ENCODE measurements at places on chromosomes 11 and 22. TPM values are rescaled to one million over a fixed set of nuclear protein-coding genes. Genes with fewer than 3 reads are reported as not detected.

Gene ABCC8
- 2.3 TPM for total RNA-seq

Gene OR52I1
- total RNA-seq, result not detected

Gene PRR5
- total RNA-seq, result 20.9 TPM

Gene GLB1L3
- not detected for total RNA-seq

Gene TRPM5
- not detected for total RNA-seq
